NB4 (cell line): ENCODE measurements at places on chromosomes 1 and 21.

DNA sequence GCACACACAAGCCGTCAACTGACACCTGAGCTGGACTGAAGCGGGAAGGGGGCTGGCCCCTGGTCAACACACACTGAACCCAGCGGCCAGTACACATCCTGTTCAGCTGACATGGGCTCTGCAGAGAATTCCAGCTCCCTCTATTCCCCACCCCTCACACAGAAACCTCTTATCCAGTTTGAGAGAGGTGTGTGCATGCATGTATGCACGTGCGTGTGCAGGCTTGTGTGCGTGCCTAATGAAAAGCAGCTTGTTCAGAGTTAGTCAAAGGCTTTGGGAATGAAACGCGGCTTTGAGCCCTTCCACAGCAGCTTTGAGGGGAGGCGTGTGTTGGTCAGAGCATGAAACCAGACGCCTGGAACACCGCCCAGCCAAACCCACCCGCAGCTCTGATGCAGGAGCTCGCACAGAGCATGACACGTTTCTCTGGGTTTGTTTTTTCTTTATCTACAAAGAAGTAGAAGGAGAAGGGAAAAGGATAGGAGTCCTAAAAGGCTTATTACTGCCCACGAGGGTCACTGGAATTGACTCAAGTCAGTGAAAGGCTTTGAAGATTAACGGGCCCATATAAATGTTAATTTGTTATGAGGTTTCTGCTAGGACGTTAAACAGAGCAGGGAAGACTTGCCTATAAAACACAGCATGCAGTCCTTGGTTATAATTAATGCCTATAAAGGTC, 184.2 kb downstream of the ETS2 start:
- DNase-seq: no peak

DNA sequence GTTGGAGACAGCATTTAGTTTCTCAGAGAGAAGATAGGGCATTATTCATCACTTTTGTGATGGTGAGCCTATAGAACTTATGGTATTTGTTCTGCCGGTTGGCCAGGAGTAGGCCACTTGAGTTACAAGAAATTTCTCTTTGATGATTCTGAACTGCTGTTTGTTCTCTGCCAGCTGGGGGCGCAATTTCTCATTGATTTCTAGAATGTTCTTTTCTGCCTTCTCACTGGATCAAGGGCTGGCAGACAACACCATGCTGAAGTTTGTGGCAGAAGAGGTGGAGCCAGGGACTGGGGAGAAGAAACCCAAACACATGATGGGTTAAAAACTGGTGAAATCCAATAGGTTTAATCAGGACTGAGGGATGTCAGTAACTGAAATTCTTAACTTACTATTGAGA, 360.6 kb downstream of the FAM72C start:
- DNase-seq: peak; percentile 4

GRCh38 chr1:156813750-156814570, 2.7 kb downstream of the SH2D2A start:
- DNase-seq: peak; percentile 64

DNA sequence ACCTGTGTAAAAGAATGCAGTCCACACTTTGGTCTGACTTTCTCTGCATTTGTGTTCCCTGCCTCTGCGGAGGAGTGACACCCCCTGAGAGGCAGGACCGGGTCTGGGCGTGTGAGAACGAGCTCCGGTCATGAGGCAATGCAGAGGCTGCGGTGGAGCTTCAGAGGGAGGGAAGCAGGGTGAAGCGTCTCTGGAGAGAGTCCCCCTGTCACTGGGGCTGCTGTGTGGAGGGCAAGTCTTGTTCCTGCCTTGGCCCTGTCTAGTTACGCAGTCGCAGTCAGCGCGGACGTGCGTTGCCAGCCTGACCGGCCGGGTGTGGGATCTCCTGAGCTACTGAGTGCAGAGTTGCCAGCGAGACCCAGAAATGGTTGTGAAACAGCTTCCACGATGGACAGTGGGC, 48.5 kb downstream of the BACE2 start:
- peak; percentile 28 for DNase-seq

GRCh38 chr1:1178794-1179331, 5.2 kb downstream of the TTLL10 start:
- no peak for DNase-seq

GRCh38 chr1:103250441-103250861, 142.1 kb upstream of the COL11A1 start:
- no peak for DNase-seq

DNA sequence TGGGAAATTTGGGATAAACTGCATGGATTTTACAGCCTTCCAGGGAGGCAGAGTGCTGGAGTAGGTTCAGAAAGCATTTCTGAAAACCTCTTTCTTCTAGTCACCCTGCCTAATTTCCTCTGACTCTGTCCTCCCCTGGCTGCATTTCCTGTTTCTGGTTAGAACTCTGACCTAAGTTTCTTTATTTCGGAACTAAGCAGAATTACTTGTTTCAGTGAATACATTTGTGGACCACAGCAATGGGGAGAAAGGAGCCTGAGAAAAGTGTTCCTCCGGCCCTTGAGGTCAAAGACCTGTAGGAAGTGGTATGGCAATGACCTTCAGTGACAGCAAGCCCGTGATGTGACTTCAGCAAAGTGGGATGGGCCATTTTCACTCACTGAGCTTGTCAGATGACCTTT, 173.4 kb upstream of the RUNX1 start:
- DNase-seq: peak; percentile 47

GRCh38 chr1:2904191-2904590, 102.7 kb upstream of the TTC34 start:
- no peak for DNase-seq

DNA sequence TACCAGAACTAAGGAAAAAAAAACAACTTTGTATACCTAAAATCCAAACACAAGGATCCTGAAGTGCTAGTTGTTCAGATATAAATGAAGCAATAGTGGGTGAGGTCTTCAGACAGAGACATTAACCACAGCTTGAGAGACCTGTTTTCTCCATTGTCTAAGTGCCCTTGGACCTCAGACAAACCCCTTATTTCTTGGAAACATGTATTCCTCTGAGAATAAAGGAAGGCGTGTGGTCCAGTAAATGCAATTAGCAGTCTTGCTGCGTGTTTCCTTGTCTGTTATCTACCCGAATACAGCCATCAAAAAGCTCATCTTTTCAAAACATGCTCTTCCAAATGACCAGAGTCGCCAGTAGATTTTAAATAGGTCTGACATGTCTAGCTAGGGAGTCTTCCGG, 291.1 kb upstream of the NFIA start:
- DNase-seq: no peak

DNA sequence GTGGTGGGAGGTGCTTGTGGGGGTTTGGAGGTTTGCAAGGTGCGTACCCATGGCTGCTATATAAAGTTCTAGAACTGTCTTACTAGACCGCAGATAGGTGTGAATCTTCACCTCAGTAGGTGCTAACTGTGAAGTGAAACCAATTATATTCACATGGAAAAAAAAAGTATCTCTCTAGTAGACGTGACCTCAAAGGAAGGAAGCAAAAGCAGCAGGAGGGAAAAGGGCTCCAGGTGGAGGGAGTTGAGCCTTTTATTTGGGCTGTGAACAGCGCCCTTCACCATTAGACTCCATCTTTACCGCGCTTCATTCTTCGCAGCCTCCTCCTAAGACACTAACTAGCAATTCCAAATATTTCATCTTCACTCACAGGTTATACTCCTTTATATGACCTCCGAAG, 129.8 kb downstream of the TBX19 start:
- no peak for DNase-seq

- no peak for DNase-seq
Observed at GRCh38 chr1:227914801-227915563, 32.8 kb downstream of the WNT9A start.

GRCh38 chr1:21647431-21648351, 21.5 kb downstream of the RAP1GAP start:
- DNase-seq: peak; percentile 78

DNA sequence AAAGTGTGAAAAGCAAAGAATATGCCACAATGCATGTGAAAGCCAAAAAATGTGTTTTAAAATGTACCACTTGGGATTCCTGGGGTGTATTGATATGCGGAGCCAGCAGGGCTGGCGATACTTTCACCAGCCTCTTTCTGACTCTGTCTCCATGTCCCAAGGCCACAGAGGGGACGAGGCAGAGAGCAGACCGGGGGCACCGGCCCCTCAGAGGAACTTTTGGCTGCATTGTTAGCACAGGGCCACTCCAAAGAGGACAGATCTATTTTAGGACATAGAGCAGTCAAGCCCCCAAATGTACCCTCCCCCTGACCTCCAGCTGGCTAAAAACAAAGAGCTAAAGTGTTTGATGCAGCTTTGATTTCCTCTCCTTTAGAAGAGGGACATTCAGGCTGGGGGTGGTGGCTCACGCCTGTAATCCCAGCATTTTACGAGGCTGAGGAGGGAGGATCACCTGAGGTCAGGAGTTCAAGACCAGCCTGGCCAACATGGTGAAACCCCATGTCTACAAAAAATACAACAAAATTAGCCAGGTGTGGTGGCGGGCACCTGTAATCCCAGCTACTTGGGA, 25.6 kb upstream of the ZNF436 start:
- no peak for DNase-seq

DNA sequence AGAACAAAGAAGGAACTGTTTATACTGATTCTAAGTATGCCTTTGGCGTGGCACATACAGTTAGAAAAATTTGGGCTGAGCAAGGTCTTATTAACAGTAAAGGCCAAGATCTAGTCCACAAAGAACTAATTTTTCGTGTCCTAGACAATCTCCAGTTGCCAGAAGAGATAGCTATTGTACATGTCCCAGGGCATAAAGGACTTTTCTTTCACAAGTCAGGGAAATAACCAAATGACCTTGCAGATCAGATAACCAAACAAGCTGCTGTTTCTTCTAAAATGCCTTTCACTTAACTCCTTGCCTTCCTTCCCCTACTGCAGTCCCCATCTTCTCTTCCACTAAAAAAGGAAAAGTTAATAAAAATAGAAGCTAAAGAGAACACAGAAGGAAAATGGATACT, 4.0 kb downstream of the TEX50 start:
- DNase-seq: no peak

DNA sequence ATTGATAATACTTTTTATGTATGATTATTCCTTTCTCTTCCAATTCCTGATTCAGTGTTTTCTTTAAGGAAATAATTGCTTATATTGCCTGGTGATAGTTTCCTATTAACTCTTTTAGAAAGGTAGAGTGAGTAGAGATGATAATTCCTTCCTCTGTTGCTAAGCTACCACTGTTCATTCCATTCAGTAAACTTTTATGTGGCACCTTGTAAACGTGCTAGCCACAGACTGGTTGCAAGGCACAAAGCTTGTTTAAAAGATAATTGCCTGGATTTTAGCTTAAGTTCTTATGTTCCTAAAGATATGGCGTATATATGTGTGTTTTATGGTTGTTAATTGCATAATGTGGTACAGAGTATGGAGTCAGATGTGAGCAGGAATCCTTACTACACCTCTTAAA, 3.2 kb downstream of the ZFYVE9 start:
- no peak for DNase-seq

GRCh38 chr1:206850401-206850800, 15.0 kb upstream of the IL20 start:
- DNase-seq: no peak
